T47D (cell line): ENCODE measurements at places on chromosomes 3 and 15.
A peak's percentile ranks its signal among the peaks of the same experiment; 100 is the strongest.

- no peak for DNase-seq
Measured at GRCh38 chr3:30664459-30664858, 58.1 kb downstream of the TGFBR2 start.

- DNase-seq, result peak; percentile 44
Measured at GRCh38 chr3:161508852-161509477, 12.4 kb downstream of the OTOL1 start.

GRCh38 chr3:159429702-159430101, 558.9 kb upstream of the IL12A start:
- DNase-seq, result no peak

GRCh38 chr3:148681080-148681479, 16.6 kb upstream of the AGTR1 start:
- no peak for DNase-seq

DNA sequence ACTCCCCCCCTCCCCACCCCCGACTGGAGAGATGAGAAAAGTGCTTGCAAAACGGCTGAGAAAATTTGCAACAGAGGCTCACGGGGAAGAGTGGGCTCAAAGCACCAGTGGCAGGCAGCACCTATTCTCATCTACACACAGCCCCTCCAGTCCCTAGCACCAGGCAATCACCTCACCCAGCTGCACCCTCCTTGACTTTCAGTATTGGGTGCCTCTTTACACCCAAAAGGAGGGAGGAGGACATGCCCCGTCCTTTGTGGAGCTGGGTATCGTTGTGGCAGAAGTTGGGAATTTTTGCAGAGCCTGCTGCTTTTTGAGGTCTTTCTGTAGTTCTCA, 182.8 kb upstream of the TOPAZ1 start:
- DNase-seq, result no peak

DNA sequence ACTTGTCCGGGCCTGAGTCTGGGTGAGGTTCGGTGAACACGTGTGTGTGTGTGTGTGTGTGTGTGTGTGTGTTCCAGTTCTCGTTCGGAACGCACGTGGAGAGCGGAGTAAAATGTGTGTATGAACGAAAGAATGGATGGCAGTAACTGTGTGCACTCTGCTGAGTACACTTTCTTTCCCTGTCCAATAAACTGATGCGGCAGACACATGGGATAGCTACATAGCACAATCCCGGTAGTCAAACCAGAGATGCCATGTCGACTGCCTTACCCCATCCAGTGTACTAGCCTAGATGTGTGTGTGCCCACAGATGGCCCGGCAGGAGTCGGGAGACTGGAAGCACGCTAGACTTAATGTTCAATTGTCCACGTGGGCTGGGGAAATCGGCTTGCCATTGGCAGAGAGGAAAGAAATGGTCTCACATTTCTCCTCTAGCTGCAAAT, 507 bp upstream of the GOLIM4 start:
- DNase-seq, result peak; percentile 70

- no peak for DNase-seq
Measured at GRCh38 chr15:65411465-65412071, 11.2 kb downstream of the IGDCC4 start.

DNA sequence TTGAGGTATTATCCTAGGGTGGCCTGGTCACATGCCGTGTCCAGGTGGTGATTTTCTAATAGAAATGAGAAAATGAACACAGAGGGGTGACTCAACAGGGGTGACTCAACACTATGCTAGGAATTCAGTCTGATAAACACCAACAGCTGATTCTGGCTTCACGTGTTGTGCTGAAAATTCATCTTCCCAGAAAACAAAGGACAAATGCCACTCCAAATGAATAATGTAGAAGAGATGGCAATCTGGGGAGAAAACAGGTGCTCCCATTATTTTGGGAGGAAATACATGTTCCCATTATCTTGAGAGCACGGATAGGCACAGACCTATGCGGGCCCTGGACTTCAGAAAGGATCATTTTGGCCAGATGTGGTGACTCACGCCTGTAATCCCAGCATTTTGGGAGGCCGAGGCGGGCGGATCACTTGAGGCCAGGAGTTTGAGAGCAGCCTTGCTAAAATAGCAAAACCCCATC, 101.2 kb upstream of the MEX3B start:
- DNase-seq, result no peak

GRCh38 chr15:69723404-69724096, 270.9 kb downstream of the RPLP1 start:
- DNase-seq, result no peak

DNA sequence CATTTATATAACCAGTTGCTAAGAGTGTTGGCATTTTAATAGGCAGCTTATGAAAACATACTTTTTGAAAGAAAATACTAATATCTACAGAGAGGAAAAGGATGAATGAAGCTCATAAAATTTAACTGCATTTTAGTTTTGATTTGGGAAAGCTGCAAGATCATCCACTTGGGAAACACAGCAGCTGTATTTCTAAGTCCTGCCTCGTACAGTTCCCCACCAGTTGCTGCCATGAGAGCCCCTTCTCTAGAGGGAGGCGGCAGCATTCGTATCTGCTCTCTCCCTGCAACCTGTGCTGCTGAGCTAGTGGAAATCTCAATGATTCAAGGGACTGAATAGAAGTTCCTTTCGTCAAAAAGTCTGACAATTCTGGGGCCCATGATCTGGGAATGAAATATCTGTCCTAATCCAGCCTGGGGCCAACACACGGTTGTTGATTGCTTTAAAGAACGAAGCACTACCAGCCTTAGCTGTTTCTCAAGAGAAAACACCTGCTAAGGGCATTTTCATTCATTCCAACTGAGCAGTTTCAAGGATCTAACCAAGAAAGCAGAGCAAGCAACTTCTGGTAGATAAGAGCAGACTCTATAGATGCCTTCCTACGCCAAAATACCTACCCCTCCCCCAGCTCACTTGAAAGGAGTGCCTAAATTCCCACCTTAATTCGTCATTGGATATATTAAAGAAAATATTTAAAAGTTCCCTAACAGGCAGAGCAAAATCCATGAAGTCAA, 223.7 kb downstream of the MAGI1 start:
- no peak for DNase-seq

DNA sequence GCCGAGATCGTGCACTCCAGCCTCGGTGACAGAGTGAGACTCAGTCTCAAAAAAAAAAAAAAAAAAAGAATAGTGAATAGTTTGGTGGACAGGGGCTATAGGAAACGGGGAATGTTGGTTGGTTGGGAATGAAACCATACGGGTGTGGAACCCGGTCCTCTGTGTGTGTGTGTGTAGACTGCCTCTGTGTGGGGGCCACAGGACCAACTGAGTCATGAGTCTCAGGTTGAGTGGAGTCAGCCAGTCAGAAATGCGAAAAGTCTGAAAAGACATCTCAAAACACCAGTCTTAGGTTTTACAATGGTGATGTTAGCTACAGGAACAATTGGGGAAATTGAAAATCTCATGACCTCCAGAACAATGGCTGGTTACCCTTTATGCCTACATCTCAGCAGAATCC, 44.5 kb downstream of the ZDHHC19 start:
- no peak for DNase-seq

DNA sequence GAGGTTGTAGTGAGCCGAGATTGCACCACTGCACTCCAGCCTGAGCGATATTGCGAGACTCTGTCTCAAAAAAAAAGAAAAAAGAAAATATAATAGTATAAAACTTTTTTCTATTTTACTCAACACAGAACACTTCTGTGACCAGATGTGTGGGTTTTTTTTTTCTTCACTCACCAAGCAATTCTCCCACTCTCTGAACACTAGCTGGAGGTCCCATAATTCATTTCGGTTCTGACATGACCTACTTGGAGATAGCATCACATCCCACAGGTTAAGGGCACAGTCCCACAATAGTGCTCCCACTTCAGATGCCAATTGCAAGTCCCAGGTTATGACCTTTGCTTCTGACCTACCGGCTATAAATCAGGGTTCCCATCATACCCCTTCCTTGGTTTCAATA, 35.0 kb downstream of the KAT2B start:
- DNase-seq, result no peak

- no peak for DNase-seq
Measured at GRCh38 chr3:120469440-120469839, 18.6 kb upstream of the FSTL1 start.

GRCh38 chr15:61653110-61653509, 407.1 kb downstream of the VPS13C start:
- no peak for DNase-seq

DNA sequence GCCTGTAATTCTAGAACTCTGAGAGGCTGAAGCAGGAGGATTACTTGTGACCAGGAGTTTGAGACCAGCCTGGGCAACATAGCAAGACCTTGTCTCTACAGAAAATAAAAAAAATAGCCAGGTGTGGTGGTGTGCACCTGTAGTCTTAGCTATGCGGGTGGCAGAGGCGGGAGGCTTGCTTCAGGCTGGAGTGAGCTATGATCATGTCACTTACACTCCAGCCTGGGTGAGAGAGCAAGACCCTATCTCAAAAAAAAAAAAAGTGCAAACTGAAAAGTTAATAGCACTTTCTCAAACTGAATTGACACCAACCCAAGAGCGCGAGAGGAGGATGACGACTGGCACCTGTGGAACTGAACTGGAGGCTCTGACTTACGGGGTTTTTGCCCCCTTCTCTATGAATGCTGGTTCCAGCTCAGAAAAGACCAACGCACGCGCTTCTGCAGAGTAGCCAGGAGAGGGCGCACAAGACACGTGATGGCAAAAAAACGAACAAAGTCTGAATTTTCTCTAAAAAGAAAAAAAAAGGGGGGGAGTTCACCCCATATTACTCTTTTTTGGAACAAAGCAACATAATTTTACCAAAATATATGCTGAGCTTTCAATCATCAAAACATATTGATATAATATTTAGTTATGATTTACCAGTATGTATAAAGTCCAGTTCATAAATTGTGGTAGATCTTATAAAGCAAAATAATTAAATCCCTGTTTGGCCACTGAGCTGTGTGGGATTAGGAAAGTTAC, 23.7 kb downstream of the CFAP92 start:
- no peak for DNase-seq

GRCh38 chr15:31212326-31213080, 111.0 kb upstream of the TRPM1 start:
- no peak for DNase-seq

DNA sequence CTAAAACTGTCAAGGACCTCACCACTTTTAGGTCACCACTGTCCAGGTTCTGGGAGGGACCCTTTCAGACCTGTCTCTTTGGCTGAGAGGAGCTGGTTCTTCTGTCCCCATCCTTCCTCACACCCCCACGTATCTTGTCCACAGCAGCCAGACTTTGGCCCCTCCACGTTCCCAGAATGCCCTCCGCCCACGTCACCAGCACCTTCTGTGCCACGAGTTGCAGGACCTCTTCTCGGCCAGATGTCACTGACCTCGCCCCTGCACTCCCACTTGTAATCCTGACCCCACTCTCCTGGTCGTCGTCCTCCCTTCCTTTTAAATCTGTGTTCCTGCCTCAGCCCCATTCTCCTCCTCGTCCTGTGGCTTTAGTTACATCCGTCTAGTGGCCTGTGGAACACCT, 22.6 kb upstream of the SEC13 start:
- DNase-seq, result no peak

DNA sequence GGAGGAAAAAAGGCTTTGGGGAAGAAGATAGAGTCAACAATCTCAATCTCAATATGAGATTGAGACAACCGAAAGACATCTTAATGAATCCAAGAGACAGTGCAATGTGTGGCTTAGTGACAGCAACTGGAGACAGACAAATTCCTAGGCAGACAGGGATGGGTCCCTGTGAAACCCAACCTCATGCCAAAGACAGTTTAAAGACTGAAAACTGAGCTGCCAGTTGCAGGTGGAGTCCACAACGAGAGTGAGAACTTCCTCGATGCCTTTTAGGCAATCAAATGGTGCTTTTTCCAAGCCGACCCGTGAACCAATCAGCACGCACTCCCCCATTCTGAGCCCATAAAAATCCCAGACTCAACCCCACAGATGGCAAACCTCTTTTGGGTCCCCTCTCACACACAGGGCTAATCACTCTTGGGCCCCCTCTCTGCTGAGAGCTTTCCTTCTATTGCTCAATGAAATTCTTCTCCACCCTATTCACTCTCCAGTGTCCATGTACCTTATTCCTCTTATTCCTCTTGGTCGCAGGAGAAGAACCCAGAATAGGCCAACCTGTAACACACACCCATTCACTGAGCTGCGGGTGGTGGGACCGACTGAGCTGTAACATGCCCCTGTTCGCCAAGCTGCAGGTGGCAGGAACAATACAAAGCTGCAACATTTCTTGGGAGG, 34.8 kb downstream of the ZMAT3 start:
- no peak for DNase-seq

DNA sequence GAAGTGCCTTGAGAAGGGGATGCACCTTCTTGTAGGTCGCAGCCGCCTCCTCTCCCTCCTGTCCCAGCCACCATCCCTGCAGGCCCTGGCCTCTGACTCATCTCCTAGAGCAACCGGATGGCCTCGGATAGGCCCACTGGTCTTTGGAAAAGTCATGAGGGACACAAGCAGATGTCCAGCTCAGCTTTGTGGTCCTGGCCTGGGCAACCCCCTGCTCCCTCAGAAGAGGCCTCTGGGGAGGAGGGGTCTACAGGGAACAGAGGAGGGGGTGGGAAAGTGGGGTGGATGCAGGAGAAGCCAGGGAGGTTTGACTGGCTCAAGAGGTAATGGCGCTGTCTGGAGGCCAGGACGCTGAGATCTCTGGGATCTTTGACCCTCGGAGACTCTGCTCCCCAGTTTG, 259.2 kb upstream of the TLE3 start:
- no peak for DNase-seq
